SK-N-SH treated with all-trans-retinoic acid at 6 μM for 48 hours (cell line): ENCODE measurements at places on chromosomes 5 and 9.

- no peak for ATAC-seq
These were observed 394.1 kb downstream of the ZNF608 start for GRCh38 chr5:124352312-124352711.

GRCh38 chr9:98775831-98776441 lies 20.4 kb downstream of the ANKS6 start:
- ATAC-seq: peak; percentile 88

DNA sequence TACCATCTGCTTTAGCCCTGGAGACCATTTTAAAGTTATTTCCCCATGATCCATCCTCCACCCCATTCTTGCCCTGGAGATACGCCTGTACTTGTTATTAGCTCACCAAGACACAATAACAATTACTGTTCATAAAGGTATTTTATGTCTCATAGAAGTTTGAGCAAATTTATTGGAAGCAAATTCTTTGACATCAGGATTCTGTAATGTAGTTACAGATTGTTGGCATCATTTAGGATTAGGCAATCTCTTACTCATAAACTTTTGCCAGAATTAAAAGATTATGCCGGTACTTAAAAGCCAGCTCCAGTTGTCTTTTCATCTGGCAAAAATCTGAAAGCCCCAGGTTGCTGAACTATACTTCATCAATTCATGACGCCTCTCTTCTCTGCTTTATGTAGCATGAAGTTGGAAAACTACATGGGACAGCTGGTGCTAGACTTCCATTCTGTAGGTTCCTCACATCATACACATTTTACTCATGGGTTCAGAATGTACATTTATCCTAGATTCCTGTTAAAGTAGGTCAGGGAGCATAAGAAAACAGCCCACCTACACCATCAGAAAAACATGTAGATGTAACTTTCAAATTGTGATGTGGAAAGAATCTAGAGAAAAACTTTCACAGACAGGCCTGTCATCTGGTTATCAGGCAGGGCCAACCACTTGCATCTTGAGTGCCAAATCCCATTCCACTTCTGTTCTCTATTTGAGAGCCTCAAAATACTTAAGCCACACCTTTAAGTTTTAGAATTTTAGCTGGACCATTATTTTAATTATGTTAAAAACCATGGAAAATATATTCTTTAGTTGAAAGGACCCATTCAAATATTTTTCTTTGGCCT lies 14.0 kb downstream of the ATP10B start:
- no peak for ATAC-seq

- ATAC-seq: peak; percentile 52; the same call in 2 of the 3 replicates
These were observed 117.2 kb downstream of the NRG2 start for GRCh38 chr5:139925650-139926640.

- no peak for ATAC-seq
These were observed 87.3 kb downstream of the LIFR start for GRCh38 chr5:38468978-38469706.

GRCh38 chr9:38024036-38024681 lies 44.9 kb downstream of the SHB start:
- ATAC-seq: no peak

DNA sequence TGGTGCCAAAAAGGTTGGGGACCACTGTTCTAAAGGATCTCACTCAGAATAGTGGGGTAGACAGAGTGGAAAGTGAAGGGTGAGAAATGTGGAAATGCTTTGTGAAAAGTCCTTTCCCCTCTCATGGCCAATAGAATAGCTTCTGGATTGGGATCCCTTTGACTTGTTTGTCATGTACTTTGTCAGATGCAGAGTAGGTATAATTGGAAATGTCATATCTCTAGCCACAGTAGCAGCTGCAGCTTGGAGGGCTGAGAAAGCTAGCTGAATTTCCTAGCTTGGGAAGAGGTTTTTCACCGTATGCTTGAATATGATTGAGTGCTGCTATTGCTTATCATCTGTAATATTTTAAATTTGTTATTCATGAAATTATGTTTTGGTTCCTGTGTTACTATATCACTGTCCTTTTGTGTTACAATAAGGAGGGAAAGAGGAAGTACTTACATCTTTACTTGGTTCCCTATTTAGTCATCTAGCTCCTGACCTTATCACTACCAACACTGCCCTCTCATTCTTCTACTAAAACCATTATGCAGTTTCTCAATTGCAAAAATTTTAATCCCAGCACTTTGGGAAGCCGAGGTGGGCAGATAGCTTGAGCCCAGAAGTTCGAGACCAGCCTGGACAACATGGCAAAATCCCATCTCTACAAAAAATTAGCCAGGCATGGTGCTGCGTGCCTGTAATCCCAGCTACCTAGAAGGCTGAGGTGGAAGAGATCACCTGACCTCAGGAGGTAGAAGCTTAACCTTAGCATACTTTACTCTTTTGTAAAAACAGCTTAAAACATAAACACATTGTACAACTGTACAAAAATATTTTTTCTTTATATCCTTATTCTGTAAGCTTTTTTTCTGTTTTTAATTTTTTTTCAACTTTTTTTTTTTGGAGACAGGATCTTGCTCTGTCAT lies 12.4 kb downstream of the SLC30A5 start:
- ATAC-seq: no peak

GRCh38 chr5:137146402-137146890 lies 352.7 kb downstream of the SPOCK1 start:
- peak; percentile 26; the same call in 2 of the 3 replicates for ATAC-seq

- peak; percentile 58 for ATAC-seq
These were observed 95.2 kb upstream of the CAST start for GRCh38 chr5:96566833-96567587.
